Kasumi-1 (cell line): ENCODE measurements at places on chromosomes 5 and 9.

- DNase-seq: no peak
Measured at GRCh38 chr5:16051246-16051755, 128.3 kb downstream of the MARCHF11 start.

DNA sequence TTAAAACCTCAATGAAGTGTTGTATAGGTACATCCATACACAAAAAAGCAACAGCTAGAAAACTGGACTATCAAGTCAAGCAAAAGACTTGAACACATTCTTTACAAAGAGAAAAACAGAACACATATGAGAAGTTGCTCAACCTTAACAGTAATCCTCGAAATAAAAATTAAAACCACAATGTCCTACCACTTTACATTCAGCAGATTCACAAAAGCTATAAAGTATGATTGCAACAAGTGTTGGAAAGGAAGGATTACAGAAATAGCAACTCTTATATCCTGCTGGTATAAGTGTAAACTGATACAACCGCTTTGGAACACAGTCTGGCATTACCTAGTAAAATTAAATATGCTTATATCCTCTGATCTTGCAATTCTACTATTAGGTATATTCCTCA lies 28.5 kb upstream of the GOLGA1 start:
- DNase-seq: peak; percentile 25

- DNase-seq: no peak
Measured at GRCh38 chr5:23169660-23170416, 316.7 kb upstream of the CDH12 start.

GRCh38 chr5:44265713-44266112 lies 123.5 kb downstream of the FGF10 start:
- DNase-seq: no peak

DNA sequence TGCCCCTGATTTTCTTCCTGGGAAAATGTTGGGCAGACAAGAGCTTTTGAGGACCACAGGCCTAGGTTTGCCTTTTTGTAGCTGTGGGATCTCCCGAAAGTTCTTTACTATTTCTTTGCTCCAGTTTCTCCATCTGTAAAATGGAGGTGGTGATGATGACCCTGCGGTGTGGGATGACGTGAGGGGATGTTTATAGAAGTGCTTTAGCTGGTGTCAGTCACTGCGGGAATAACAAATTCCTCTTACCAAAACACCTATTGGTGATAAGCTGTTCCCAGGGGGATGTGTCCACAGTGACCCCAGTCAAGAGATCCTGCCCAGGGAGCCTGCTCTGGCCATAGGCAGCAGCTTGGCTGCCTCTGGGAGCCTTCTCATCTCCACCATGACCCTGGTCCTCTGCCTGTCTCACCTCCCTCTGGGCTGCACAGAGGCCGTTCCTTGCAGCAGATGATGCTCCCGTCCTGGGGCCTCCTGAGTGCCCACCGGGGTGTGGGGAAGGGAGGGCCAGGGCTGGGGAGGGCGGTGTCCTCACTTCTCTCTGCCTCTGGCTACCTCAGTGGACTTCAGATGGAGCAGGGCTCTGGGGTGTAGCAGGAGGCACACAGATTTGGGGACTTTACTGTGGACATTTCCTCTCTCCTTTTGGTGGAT lies 77.2 kb downstream of the COL15A1 start:
- no peak for DNase-seq

- peak; percentile 57 for DNase-seq
Measured at GRCh38 chr9:72586388-72587130, 65.2 kb downstream of the TMC1 start.

DNA sequence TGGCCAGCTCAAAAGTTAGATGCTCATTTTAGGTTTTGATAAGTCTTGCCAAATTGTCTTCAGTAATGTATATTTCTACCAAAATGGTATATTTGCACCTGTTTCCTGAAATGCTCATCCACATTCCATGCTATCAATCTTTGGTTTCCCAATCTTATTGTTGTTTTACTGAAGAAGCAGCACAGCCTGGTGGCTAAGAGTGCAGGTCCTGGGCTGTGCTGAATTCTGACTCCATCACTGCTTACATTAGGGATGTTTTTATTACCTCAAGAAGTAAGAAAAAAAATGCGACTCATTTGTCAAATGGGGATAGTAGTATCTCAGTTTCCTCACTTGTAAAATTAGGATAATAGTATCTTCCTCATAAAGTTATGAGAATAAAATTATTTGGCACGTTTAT lies 13.6 kb upstream of the S100Z start:
- no peak for DNase-seq
